ENCODE measurements at places on chromosomes 7 and 10. TPM values are rescaled to one million over a fixed set of nuclear protein-coding genes. Genes with fewer than 3 reads are reported as not detected.

- no peak for DNase-seq
These were observed 160.7 kb downstream of the LRRTM3 start for GRCh38 chr10:67086327-67087134.

DNA sequence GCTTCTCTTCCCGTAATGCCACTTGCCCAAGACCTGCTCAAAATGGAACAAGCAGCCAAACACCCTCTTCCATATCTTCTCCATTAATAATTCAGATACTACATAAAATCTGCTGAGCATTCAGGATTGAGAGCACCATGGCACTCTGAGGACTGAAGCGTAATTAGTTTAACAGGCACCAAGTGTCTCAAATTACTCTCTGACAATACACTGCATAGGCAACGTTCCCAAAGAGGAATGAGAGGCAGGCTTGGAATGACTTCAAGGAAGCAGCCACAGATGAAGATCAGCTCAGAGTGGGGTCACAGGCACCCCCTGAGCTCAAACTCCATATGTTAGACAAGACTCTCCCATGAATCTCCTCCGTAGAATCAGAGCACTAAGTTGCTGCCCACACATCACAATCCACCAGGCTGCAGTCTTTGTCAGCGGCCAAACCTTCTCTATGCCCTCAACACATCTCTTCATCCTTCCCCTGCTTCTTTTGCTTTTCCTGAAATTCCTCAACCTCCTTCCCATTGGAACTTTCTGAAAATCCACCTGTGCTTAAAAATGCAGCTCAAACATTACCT is 4.7 kb upstream of the ABLIM1 start:
- no peak for DNase-seq

DNA sequence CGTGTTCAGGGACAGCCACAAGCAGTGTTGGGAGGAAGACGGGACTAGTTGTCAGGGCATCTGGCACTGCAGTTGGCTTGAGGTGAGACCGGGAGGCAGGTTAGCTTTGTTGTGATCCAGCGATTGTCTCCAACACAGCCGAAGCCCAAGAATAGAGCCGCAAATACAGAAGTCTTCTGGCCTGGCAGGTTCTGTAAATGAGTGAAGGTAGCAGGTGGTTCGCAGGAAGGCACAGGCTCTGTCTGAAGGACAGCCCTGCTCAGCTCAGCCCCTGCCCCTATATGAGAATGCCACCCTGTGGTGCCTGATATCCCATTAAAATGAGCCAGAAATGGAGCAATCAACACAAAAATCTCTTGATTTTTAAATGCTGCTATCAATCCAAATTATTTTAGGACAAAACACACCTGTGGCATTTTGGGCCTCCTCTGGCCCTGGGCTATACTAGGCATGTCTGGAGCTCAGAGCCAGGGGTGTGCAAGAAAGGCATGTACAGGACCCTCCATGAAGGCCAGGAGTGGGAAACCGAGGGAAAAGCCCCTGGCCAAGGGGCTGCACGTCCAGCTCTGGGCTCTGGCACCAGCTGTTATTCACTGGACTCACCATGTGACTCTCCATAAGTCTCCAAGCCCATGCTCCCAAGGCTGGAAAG is 11.2 kb upstream of the C10orf71 start:
- DNase-seq: no peak

Gene NEBL
- 3.1 TPM for total RNA-seq

- peak; percentile 62 for DNase-seq
These were observed 35.8 kb downstream of the JAKMIP3 start for GRCh38 chr10:132101529-132101928.

- no peak for DNase-seq
These were observed 15.2 kb downstream of the STAMBPL1 start for GRCh38 chr10:88895250-88895649.

GRCh38 chr10:89857431-89858042 is 156.1 kb downstream of the KIF20B start:
- no peak for DNase-seq

DNA sequence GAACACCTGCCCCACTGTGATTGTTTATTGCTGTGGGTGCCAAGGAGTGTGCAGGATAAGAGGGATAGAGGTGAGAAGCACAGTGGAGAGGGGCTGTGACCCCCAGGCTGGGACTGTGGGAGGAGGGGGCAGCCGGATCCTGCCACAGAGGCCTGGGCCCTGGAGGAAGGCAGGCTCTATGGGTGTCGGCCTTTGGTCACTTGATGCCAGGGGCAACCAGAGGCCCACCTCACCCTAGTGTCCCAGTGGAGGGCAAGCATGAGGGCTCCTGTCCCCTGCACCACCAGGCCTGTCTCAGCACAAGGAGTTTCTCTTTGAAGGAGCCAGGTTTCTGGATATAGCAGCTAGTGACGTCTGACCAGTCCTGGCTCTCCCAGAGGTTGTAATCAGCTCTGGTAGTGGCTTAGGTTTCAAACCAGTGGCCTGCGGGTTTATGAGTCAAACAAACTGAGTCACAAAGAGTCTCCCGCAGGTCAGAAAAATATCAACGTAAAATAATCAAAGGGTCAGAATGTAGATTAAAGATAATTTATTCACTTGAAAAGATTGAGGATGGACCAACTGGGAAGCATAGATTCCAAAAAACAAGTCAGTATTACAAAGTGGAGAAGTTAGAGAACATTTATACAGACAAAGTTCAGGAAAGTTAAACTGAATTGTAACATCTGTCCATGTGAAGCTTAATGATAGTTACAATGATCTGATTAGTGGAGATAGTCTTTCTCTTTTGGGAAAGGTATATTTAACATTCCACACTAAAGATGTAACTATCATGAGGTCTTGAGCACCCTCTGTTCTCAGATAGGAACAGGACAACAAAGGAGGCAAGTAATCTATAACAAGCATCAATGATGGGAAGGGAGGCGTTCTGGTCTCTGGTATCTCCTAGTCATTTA is 37.2 kb upstream of the ZNF488 start:
- DNase-seq: peak; percentile 42

GRCh38 chr10:24229909-24230308 is 21.0 kb downstream of the KIAA1217 start:
- no peak for DNase-seq

Gene IKZF1
- total RNA-seq: 13.7 TPM

All from posterior vena cava (tissue), 2 donors.